ENCODE measurements at places on chromosomes 5 and 9.

GRCh38 chr9:111356481-111357244 is 26.6 kb upstream of the OR2K2 start:
- DNase-seq = no peak

GRCh38 chr5:926417-927171 is 33.9 kb downstream of the TRIP13 start:
- DNase-seq = peak; percentile 11

DNA sequence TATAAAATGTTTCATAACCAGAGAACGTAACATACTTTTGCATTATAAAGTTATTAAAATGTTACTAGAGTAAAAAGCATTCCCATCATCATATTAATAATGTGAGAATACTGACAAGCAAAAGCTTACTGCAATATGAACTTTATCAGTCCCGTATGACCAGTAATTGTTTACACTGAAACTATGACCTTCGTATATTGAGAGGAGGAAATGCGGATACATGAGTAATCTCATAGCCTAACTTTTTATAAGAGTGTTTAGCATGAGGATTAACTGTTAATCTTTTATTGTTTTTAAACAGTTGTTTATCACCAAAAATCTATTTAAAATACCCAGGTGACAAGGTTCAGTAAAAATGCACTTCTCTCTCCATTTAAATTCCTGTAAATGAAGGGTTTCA is 272.4 kb downstream of the SLF1 start:
- DNase-seq = no peak

DNA sequence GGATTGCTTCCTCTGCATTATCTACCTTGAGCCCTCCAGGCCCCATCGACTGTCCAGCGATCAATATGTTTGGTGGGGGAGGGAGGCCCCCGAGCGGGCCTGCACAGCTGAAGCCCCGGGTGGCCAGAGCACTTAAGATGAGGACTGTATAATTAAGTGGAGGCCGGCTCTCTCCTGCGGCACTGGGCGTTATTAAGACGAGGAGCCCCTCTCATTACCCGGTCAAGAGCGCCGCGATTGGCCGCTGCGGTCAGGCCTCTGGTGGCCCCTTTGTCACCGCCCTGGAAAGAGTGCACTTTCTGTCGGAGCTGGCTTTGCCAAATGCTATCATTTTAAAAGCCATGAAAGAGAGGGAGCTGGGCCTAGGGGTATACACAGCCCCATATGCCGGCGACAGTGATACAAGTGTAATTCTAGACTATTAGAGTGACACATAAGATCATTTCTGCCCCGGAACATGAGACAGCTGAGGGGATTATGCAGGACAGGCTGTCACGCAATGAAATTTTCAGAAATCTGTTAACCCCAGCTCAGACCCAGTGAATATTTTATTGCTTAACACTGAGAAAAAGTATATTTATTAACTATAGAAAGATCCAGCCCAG is 106.3 kb upstream of the IRX1 start:
- no peak for DNase-seq

DNA sequence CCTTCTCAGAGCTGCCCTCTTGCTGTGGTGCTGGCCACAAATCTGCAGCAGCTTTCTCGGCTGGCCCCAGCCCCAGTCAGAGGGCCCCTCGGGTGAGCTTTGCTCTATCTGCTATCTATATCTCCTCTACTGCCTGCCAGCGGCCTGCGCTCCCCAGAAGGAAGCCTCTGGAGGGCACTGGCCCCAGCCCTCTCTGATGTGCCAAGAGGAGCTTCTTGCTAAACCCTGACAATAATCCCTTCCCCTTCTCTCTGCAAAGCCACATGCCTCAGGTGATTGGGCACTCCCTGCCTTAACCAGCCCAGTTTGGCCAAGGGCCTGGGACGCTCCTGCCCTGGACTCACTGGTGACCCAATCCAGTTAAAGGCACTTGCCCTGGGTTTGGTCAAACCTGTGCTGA is 42.7 kb downstream of the CAMK2A start:
- DNase-seq = no peak

DNA sequence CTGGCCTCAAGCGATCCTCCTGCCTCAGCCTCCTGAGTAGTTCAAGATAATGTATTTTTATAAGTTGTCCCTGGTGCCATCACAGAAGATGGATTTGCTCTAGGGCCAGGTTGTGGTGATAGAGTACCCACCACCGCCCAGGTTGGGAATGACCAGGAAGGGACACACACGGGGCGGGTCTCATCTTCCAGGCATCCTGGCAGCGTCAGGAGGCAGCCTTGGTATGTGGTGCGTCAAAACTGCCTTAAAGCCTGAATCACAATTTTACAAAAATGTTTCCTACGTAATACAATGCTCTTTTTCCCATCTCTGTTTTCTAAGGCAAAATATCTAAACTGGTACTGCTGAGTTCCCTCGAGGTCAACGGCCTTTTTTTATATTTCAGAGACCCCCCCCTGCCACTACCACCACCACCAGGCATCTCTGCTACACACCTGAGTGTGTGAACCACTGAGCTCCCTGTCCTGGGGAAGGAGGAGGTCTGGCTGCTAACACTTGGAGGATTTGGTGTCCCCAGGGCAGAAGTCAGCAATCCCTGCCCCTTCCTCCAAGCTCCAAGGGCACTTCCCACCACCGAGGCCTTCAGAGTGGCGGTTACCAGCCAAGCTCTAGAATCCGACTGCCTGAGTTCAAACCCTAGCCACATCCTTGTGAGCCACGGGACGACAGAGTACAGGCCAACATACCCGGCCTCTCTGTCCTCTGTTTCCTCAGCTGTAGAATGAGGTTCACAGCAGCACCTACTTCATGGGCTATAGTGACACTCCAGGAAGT is 47.3 kb downstream of the SLC6A7 start:
- DNase-seq = no peak

DNA sequence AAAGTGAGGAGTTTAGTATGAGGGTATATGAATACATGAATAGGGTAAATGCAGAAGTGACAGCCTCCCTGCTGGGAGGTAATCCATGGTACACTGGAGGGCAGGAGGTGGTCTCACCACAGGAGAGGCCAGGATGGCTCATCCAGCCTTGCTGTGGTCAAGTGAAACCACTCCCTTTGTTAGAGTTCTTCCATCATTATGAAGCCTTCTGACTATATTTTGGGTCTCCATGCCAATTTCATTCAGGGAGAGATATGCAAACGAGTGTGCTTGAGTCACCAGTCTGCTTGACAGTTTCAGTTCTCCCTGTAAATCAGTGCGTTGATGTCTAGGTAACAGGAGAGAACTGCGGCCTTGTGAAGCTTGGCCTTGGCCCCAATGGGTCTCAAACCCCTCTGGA is 16.4 kb downstream of the PPP3R2 start:
- DNase-seq = no peak

DNA sequence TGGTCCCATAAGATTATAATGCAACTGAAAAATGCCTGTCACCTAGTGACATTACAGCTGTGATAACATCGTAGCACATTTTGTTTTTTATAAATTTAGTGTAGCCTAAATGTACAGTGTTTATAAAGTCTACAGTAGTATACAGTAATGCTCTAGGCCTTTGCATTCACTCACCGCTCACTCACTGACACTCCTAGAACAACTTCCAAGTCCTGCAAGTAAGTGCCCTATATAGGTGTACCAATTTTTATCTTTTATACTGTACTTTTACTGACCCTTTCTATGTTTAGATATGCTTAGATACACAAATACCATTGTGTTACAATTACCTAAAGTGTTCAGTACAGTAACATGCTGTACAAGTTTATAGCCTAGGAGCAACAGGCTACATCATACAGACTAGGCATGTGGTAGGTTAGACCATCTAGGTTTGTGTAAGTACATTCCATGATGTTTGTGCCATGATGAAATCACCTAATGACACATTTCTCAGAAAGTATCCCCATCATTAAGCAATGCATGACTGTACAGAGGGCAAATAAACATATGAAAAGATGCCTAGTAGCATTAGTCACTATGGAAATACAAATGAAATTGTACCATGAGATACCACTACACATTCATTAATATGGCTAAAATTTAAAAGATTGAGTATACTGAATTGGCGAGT is 127.6 kb downstream of the TRPM6 start:
- no peak for DNase-seq

GRCh38 chr5:61884252-61884855 is 421.7 kb upstream of the KIF2A start:
- DNase-seq = no peak

DNA sequence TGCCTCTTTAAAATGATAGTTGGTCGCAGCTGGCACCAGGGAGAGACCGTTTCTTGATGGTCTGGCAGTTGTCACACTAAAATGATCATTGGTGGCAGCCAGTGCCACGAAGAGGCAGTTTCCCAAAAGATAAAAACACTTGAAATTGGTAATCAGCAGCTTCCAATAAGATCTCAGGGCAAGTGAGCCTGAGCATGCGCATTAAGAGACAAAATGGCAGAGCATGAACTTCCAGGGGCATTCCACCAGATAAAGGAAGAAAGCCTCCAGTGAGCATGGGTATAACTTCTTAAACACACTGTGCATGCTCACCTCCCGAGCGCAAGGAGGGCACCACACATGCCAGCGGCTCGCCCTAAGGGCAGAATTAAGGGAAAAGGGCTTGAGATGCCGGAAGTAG is 1594.2 kb upstream of the CDH9 start:
- DNase-seq = no peak

DNA sequence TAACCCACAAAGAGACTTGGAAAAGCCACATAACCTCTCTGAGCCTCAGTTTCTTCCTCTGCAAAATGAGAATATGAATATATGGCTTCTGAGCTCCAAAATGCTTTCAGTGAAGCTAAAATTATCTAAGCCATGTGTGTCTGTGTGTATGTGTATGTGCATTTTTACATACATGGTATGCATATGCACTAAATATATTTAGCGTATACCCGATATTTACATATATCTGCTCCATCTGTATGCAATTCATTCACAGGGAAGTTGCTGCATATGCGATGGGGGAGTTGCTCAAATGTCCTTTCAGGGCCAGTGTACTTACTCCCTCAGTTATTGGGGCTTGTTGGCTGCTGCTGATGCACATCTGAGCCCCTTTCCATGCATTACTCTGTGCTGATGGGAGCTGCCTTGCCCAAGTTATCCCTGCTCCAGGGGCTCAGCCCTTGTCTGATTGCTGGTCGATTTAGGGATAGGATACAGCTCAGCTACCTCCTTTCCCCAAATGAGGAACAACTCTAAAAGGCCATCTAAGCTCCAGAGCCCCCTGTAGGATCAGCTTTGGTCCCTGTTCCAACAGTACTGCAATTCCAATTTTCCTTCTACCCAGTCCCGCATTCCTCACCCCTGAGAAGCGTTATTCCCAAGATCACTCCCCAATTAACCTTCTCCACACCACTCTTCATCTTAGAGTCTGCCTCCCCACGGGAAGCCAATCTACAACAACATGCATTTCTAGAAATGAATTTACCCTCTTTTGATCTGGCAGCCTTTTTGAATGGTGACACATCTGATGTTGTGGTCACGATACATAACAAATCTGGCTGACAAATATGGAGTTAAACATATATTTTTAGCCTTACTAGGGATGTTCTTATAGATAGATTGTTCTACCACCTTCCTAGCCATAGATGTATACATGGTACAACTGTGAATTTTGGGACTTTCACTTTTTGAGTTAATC is 15.9 kb downstream of the RHOBTB3 start:
- DNase-seq = no peak

GRCh38 chr9:134217431-134218210 is 53.3 kb upstream of the RNU6ATAC start:
- DNase-seq = no peak

- DNase-seq = no peak
These were observed 5.1 kb upstream of the DBH start for GRCh38 chr9:133631111-133631510.

GRCh38 chr9:221989-222776 is 7.5 kb downstream of the DOCK8 start:
- no peak for DNase-seq

GRCh38 chr9:102986425-102986824 is 8.7 kb upstream of the CYLC2 start:
- DNase-seq = no peak

DNA sequence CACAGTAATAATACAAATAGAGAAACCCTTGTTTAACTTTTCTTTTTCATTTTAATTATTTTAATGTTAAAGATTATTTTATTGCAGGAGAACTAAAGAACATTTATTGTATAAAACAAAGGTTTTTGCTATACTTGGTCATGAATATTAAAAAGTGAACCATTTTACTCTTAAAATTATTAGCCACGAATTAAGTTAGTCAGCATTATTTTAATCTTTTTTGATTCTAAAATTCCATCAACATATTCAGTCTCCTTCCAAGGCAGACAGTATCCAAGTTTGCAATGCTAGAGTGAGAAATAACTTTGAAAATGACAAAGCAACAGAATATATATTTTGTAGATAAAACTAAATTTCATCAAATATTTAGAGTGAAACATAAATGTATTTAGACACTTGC is 110.7 kb upstream of the CDH18 start:
- no peak for DNase-seq

- DNase-seq = no peak
These were observed 19.8 kb downstream of the BRINP1 start for GRCh38 chr9:119349351-119349825.

DNA sequence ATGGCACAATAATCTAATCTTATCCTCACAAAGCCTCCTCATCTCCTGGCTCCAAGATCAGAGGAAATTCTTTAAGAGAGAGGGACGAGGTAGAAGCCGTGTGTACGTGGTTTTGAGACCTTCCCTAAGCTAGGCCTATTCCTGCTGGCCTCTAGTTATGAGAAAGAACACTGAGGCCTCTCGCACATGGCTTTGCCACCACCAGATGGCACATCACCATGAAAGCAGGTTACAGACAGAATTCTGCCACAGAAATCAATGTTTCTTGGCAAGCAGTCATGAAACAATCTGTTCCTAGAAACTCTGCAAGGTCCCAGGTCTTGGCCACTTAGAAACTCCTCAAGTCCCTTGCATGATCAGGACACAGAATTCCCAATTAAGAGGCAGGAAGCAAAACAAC is 268.2 kb upstream of the TAS2R1 start:
- DNase-seq = no peak

DNA sequence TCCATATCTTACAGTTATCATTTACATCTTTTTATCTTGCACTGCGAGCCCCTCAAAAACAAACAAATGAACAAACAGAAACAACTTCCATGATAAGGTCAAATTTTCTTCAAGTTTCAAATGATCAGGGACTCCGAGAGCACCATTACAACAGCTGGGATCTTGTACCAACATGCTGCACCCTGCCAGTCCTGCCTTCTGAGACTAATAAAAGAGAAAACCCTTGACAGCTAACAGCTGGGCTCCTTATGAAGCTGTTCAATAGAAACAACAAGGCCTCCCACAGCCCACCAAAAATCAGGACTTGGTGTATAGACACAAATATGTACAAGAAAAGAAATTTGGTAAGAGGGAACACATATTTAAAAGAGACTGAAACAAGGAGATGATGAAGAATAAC is 985.3 kb upstream of the DMAC1 start:
- no peak for DNase-seq

GRCh38 chr5:136013559-136013958 is 15.2 kb upstream of the TGFBI start:
- DNase-seq = no peak

Data from memory B cell (primary cell).